Osteoblast (primary cell): ENCODE measurements at places on chromosomes 2 and 18. TPM values are rescaled to one million over a fixed set of nuclear protein-coding genes. Genes with fewer than 3 reads are reported as not detected.

Gene TWIST2
- 9.4 TPM in 2 replicates for total RNA-seq

Gene NT5DC4
- not detected in 2 replicates for total RNA-seq

Gene STPG4
- 0.59 and 0.72 TPM in 2 replicates for total RNA-seq

Gene FHOD3
- 13.0 and 17.4 TPM in 2 replicates for total RNA-seq

Gene PPP1R1C
- total RNA-seq = 0.29 and 0.36 TPM in 2 replicates

Gene ALLC
- not detected in 2 replicates for total RNA-seq

Gene TCF4
- total RNA-seq = 87.2 and 89.9 TPM in 2 replicates

Gene M1AP
- total RNA-seq = under 0.01 and 0.29 TPM in 2 replicates

Gene KCNK3
- total RNA-seq = not detected in 2 replicates

Gene RNF152
- 3.3 and 5.0 TPM in 2 replicates for total RNA-seq

Gene SLC16A14
- total RNA-seq = under 0.01 and 0.29 TPM in 2 replicates

Gene LRRTM4
- under 0.01 TPM in 1 of 2 replicates, not detected in the other for total RNA-seq

Gene ITPRID2
- 99.6 and 108 TPM in 2 replicates for total RNA-seq

Gene EFHD1
- 2.4 and 3.6 TPM in 2 replicates for total RNA-seq

Gene CSRNP3
- total RNA-seq = 1.4 and 2.7 TPM in 2 replicates

Gene C1QL2
- total RNA-seq = not detected in 2 replicates

Gene PKP4
- total RNA-seq = 47.4 and 54.5 TPM in 2 replicates

Gene ICOS
- total RNA-seq = not detected in 2 replicates

Gene LGALSL
- 3.6 and 3.8 TPM in 2 replicates for total RNA-seq
